Stimulated activated CD8-positive, alpha-beta memory T cell treated with anti-CD3 and anti-CD28 coated beads, Interleukin-7, amount 100 ng/mL, for 1 hour (primary cell): ENCODE measurements at places on chromosomes 12 and 14.

- DNase-seq: no peak
Observed at GRCh38 chr12:88805692-88806091, 225.4 kb upstream of the KITLG start.

DNA sequence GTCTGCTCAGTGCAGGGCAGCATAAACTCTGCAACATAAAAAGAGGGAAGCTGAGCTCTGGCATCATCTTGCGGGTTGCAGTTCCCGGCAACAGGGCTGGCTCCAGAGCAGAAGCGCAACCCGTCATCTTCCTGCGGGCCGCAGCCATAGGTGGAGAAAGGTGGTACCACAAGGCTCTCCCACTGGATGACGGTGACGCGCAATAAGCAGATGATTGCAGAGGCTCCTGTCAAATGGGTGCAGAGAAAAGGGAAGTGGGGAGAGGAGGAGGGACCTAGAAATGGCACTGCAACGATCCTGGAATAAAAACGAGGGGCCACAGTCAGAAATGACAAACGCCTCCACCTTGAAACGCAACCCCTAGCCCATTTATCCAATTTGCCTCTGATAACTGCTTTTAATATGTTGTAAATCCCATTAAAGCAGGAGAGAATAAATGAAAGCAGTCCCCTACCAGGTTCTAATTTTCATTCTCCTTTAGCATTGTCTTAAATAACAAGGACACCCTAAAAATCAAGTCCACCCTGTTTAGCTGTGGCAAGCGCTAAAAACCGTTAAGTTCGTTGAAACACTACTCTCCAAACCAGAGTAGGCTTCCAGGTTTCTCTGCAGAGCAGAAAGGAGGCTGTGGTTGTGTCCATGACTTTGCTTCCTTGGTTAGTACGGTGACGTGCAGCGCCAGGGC lies 30.9 kb upstream of the TUBA1C start:
- DNase-seq: no peak

DNA sequence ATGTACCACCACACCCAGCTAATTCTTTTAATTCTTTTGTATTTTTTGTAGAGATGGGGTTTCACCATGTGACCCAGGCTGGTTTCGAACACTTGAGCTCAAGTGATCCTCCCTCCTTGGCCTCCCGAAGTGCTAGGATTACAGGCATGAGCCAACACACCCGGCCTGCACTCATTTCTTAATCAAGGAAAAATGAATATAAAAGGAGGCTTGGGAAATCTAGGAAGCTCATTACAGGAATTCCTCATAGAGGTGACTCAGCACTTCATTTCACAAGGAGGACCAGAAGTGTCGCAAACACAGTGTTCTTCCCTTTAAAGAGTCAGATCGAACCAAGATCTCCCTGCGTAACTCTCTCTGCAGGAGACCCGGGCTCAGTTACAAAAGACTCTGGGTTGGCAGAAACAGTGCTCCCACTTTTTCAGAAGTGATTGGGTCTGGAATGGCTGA lies 30.3 kb downstream of the NFKBIA start:
- DNase-seq: no peak

DNA sequence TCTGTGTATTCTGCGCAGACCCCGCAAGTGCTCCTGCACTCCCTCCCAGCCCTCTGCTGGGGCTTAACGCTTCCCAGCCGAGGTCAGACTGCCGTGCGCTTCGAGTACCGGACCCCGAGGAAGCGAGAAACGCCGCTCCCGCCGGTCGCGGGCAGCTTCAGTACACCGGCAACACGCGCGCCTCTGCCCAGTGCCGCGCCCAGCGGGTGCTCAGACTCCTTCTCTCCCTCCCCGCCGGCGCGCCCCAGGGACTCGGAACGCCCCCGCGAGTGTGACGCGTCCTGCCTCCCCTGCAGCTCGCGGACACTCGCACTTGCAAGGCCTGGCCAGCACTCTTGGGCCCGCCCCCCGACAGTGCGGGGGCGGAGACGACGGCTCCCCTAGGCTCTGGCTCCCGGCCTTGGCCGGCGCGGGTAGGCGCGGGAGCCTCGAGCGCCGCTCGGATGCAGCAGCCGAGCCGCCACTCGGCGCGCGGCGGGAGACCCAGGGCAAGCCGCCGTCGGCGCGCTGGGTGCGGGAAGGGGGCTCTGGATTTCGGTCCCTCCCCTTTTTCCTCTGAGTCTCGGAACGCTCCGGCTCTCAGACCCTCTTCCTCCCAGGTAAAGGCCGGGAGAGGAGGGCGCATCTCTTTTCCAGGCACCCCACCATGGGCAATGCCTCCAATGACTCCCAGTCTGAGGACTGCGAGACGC lies at the start of gene PTGER2:
PTGER2 (plus strand) TSS at position 410 of the 692 bp plus-strand sequence; CDS start at position 647, 237 bp downstream.
- DNase-seq: peak; percentile 61

- DNase-seq: no peak
Observed at GRCh38 chr14:102215576-102216250, 76.0 kb downstream of the WDR20 start.

DNA sequence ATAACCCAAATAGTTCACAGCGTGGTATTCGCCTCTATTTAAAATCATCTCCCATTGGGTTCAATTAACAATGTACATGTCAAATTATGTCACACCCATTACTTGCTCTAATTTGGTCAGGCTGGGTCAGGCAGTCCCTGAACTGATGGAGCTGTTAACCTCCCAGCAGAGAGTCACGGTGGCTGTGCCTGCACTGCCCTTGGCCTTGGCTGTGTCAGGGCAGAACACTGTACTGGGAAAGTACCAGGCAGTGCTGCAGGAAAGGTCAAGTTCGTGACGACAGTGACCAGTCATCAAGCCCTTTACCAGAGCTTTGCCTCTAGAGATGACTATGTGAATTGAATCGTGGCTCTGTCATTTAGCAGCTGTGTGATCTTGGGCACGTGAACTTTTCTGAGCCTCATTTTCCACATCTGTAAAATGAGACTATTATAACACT lies 100.0 kb downstream of the ARF6 start:
- no peak for DNase-seq

DNA sequence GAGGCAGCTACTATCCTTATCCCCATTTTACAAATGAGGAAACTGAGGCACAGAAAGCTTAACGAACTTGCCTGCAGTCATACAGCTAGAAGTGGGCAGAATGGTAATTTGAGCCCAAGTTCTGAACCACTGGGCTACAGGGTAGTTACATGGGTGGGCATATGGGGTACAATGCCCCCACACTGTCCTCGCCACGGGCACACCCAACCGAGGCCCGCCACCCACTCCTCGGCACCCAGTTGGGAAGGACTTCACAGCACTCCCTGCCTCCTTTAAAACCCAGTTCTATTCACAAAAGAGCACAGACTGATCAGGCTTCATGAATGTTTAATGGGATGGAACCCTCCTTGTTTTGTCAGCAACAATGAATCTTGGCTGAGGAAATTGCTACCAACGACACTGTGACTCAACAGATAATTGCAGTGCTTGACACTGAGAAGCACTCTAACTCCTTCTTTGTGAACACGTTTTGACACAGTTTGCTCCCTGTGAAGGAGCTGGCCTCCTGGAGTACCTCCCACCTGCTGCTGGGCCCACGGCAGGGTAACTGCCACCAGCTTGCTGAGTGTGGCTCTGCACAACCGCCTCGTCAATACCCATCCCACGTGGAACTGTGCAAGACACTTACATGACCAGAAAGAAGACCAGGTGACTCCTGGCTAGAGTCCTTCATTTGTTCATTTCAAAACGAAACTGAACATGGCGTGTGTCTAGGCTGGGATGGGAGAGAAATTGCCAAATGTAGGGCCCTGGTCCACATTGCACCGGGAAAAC lies 63.5 kb downstream of the CLMN start:
- no peak for DNase-seq

GRCh38 chr12:83769151-83769550 lies 1082.4 kb downstream of the TMTC2 start:
- no peak for DNase-seq

GRCh38 chr12:123645878-123646277 lies 12.2 kb downstream of the GTF2H3 start:
- DNase-seq: no peak

DNA sequence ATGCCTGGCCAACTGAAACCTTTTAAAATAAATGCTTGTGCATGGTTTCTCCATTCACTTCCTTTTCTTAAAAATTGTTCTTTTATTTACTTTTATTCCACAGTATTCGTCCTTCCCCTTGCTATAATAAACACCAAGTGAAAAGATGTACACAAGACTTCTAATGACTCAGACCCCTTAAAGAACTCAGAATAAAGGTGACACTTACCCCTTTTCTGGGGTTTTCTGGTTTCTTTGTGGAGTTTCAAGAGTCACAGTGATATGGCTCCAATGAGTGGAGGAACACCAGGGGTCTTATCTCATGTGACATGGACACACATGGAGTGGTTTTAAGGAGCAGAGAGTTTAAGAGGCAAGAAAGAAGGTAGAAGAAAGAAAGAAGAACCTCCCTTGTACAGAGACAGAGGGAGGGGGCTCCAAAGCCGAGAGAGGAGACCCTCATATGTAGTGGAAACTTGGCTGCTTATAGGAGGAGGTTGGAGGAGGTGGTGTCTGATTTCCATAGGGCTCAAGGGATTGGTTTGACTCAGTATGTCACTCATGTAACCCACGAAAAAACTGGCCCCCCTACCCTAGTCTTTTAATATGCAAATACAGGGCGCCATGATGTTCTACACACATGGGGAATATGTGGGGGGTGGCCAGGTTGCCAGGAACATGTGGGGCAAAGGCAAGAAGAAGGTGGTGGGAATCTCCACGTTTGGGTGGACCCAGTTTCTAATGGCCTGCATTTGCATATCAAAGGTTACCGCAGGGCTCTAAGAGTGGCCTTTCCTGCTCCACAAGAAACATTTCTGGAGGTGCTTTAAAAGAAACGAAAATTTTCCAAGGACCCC lies 22.1 kb upstream of the CD69 start:
- no peak for DNase-seq

GRCh38 chr14:96658611-96659010 lies 138.6 kb upstream of the VRK1 start:
- DNase-seq: no peak

GRCh38 chr12:65808580-65808979 lies 15.7 kb upstream of the HMGA2 start:
- no peak for DNase-seq

GRCh38 chr12:115320967-115321366 lies 637.0 kb upstream of the TBX3 start:
- no peak for DNase-seq

DNA sequence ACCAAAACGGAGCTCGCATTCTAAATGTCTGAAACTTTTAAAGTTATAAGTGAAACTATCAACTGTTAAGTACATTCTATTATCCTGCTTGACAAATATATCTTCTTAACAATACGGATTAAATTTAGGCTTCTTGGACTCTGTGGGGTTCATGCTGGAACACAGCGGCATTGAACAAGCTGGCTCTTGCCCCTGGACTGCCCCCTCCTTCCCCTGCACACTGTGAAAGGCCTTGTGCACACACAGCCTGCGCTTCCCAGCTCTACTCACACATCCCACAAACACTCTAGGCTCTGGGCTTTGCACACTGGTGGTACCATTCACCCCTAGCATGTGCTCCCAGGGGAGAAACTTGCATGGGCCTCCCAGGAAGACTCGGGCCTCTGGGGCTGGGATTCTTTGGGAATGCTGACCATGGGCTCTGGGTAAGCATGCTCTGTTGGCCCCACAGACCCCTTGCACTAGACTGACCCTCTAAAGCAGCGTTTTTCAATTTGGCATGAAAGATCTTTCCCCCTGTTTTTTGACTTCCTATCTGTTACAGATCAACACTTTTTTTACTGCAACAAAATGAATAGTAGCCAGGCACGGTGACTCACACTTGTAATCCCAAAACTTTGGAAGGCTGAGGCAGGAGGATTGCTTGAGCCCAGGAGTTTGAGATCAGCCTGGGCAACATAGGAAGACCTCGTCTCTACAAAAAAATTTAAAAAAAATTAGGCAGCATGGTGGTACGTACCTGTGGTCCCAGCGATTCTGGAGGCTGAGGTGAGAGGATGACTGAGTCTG lies 96.2 kb upstream of the CPM start:
- no peak for DNase-seq

DNA sequence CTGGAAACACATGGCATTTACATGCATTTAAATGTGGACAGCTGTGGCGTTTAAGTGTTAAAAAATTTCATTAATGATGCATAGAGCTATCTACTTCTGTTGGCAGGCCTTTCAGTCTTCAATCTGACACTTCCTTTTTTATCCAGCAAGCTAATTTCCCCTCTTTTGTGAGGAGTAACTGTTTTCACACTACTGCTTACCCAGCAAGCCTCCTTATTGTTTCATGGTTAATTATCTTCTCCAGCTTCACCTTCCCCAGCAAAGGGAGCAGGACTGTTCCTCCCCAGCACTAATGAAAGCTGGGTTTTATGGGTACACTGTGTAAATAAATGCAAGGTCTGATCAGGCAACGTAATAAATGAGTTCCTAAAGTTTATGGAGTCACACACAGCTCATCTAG lies 129.4 kb upstream of the NPAS3 start:
- DNase-seq: no peak

DNA sequence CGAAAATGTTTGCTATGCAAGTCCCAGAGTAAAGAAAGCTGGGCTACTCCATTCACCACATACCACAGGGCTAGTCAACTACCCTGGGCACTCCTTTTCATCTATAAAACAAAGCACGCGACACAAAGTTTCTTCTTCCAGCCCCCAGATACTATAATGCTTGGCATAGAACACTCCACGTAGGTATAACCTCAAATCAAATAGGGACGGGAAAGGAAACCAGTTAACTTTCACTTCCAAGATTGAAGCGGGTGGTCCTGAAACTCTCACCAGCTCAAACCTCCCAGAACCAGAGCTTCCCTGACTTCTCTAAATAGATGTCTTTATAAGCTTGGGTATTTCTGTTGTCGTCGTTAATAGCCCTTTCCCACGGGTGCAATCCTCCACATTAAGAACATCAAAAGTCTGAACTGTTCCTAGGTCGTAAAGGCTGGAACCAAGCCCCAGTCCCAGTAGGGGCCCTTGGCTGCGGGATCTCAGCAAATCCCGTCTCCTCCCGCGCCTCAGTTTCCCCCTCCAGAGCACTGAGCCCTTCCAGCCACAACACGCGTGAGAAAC lies 647 bp downstream of the LGMN start:
- no peak for DNase-seq

GRCh38 chr12:40734276-40734675 lies 42.0 kb downstream of the CNTN1 start:
- DNase-seq: no peak

- no peak for DNase-seq
Observed at GRCh38 chr14:90440021-90440451, 43.2 kb downstream of the CALM1 start.

DNA sequence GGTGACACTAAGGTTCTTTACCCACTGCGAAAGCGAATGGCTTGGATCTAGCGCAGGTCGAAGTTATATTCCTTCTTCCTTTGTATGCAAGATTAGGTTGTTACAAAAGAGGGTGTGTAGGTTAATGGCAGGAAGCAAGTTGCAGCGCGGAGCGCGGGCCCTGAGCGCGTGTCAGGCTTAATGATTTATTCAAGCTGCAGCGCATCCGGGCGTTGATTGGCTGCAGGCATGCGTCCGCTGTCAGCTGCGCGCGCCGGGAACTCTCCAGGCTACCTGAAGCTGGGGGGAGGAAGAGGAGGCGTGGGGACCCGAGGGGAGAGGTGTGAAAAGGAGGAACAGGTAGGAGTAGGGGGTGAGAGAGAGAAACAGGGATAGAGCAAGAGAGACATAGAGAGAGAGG lies 7.4 kb downstream of the ASCL1 start:
- DNase-seq: no peak
